ENCODE measurements at places on chromosomes 1 and 21. TPM values are rescaled to one million over a fixed set of nuclear protein-coding genes. Genes with fewer than 3 reads are reported as not detected.

- H3K27ac ChIP-seq = no peak overlapping the region
- peaks cover 8% of the 10 kb centered on the region for H3K4me1 ChIP-seq
- DNase-seq = no peak
- no peaks in the 10 kb centered on the region for H3K27me3 ChIP-seq
Observed at GRCh38 chr1:173530795-173531693, 53.9 kb downstream of the PRDX6 start.

GRCh38 chr1:85888921-85889320, 180.7 kb upstream of the ZNHIT6 start:
- no peak for DNase-seq
- H3K36me3 ChIP-seq = no peaks in the 10 kb centered on the region
- H3K4me3 ChIP-seq = no peak overlapping the region
- no peak overlapping the region for H3K27ac ChIP-seq
- no peaks in the 10 kb centered on the region for H3K27me3 ChIP-seq

RAP1GAP gene
- 8.0 TPM for total RNA-seq

DNA sequence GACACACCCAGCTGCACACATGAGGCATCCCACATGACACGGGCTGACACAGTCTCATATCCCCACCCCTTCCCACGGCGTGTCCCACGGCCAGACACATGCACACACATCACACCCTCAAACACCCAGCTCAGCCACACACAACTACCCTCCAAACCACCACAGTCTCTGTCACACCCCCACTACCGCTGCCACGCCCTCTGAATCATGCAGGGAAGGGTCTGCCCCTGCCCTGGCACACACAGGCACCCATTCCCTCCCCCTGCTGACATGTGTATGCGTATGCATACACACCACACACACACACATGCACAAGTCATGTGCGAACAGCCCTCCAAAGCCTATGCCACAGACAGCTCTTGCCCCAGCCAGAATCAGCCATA, 22.6 kb downstream of the PODN start:
- no peaks in the 10 kb centered on the region for H3K36me3 ChIP-seq
- H3K4me1 ChIP-seq = peaks cover 3% of the 10 kb centered on the region
- H3K27ac ChIP-seq = no peak overlapping the region
- no peak overlapping the region for H3K4me3 ChIP-seq

TNFRSF4 gene
- 0.87 TPM for total RNA-seq

RGS21 gene
- total RNA-seq = not detected

DNA sequence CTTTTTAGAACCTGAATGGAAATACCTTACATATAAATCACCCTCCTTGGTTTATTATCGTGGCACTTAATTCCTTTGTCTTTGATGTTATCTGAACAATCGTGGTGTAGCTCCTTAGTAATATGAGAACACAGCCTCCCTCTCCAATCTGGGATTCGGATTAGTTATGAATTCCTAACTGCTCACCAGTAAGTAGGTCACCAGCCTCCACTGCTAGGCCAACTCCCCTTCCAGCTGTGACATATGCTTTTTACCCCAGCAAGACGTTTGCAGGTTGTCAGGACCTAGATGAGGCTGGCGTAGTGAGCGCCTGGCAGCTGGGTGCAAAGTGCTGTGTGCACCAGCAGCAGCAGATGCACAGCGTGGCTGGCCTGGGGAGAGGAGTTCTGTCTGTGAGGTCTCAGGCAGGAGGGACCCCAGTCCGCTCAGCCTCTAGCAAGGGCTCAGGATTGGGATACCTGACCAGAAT, 38.2 kb downstream of the NTPCR start:
- no peak for DNase-seq
- peaks cover 9% of the 10 kb centered on the region for H3K4me1 ChIP-seq
- no peak overlapping the region for H3K4me3 ChIP-seq
- no peaks in the 10 kb centered on the region for H3K27me3 ChIP-seq

DNA sequence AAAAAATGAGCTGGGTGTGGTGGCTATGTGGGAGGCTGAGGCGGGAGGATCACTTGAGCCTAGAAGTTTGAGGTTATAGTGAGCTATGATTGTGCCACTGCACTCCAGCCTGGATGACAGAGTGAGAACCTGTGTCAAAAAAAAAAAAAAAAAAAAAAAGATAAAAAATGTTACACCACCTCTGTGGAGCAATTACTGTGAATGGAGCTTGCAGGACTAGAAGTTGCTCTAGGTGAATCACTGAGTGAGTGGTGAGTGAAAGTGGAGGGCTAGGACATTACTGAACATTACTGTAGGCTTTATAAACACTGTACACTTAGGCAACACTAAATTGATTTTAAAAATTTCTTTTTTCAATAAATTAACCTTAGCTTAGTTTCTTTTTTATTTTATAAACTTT, 21.9 kb downstream of the TLCD4 start:
- H3K4me3 ChIP-seq = no peak overlapping the region
- no peak overlapping the region for H3K27ac ChIP-seq
- H3K4me1 ChIP-seq = no peaks in the 10 kb centered on the region
- no peaks in the 10 kb centered on the region for H3K27me3 ChIP-seq

L1TD1 gene
- total RNA-seq = 9.1 TPM

DNAJC6 gene
- total RNA-seq = 7.3 TPM

GRCh38 chr1:192343344-192343743, 26.6 kb downstream of the RGS21 start:
- H3K4me1 ChIP-seq = no peaks in the 10 kb centered on the region
- H3K4me3 ChIP-seq = no peak overlapping the region
- no peaks in the 10 kb centered on the region for H3K27me3 ChIP-seq
- H3K27ac ChIP-seq = no peak overlapping the region
- DNase-seq = no peak

DNA sequence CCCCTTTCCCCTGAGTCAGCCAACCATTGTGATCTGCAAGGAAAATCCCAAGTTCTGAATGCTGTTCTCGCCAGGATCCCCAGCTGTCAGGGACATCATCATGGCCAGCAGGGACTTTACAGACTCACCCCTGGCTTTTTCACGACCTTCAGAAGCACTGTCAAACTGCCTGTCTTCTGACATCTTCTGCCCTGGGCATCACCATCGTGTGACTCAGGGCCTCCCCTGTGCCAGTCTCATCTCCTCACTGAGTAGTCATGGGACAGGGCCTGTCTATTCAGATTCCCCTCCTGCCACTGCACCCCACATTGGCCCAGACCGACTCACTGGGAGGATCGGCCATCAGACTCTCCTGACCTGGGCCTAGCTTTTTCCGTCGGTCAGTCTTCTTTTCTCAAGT, 72.5 kb upstream of the VAMP3 start:
- no peaks in the 10 kb centered on the region for H3K4me1 ChIP-seq
- no peaks in the 10 kb centered on the region for H3K36me3 ChIP-seq
- no peak for DNase-seq
- no peak overlapping the region for H3K4me3 ChIP-seq
- no peak overlapping the region for H3K27ac ChIP-seq

APP gene
- total RNA-seq = 390 TPM

GRCh38 chr1:108199781-108200686, at the start of gene SLC25A24:
Gene SLC25A24, minus strand, starts transcription at chr1:108200343. Its CDS starts 205 bp downstream, at chr1:108200138.
- DNase-seq = peak; percentile 84
- H3K36me3 ChIP-seq = no peaks in the 10 kb centered on the region
- H3K4me1 ChIP-seq = no peaks in the 10 kb centered on the region
- peak within 1 kb of the TSS; percentile 93 for H3K27ac ChIP-seq

CEP350 gene
- 177 TPM for total RNA-seq

- DNase-seq = no peak
- H3K4me3 ChIP-seq = no peak overlapping the region
- H3K36me3 ChIP-seq = no peaks in the 10 kb centered on the region
- H3K27me3 ChIP-seq = no peaks in the 10 kb centered on the region
- H3K27ac ChIP-seq = no peak overlapping the region
- peaks cover 21% of the 10 kb centered on the region for H3K4me1 ChIP-seq
Observed at GRCh38 chr1:1986451-1987141, 17.0 kb downstream of the CFAP74 start.

- peak; percentile 59 for DNase-seq
- H3K36me3 ChIP-seq = no peaks in the 10 kb centered on the region
- peak overlapping the region; percentile 3 for H3K27ac ChIP-seq
- no peaks in the 10 kb centered on the region for H3K4me1 ChIP-seq
- H3K4me3 ChIP-seq = no peak overlapping the region
Observed at GRCh38 chr1:173122958-173123852, 72.5 kb upstream of the TNFSF18 start.

- DNase-seq = peak; percentile 64
- H3K36me3 ChIP-seq = no peaks in the 10 kb centered on the region
- peaks cover 26% of the 10 kb centered on the region for H3K4me1 ChIP-seq
- peak overlapping the region; percentile 62 for H3K27ac ChIP-seq
- no peaks in the 10 kb centered on the region for H3K27me3 ChIP-seq
- no peak overlapping the region for H3K4me3 ChIP-seq
Observed at GRCh38 chr1:150621497-150622302, 7.7 kb downstream of the ENSA start.

S100A2 gene
- 1.9 TPM for total RNA-seq

- H3K4me3 ChIP-seq = no peak overlapping the region
- H3K27me3 ChIP-seq = no peaks in the 10 kb centered on the region
- no peaks in the 10 kb centered on the region for H3K36me3 ChIP-seq
- DNase-seq = no peak
- H3K27ac ChIP-seq = no peak overlapping the region
- no peaks in the 10 kb centered on the region for H3K4me1 ChIP-seq
Observed at GRCh38 chr1:18693256-18694098, 62.8 kb downstream of the PAX7 start.

GRCh38 chr1:113226148-113226547, 153.2 kb downstream of the LRIG2 start:
- no peak for DNase-seq
- H3K36me3 ChIP-seq = no peaks in the 10 kb centered on the region
- peak overlapping the region; percentile 59 for H3K27ac ChIP-seq

CCDC181 gene
- total RNA-seq = 14.2 TPM

TSNAX gene
- 31.8 TPM for total RNA-seq

BMP8B gene
- total RNA-seq = 5.6 TPM

DNA sequence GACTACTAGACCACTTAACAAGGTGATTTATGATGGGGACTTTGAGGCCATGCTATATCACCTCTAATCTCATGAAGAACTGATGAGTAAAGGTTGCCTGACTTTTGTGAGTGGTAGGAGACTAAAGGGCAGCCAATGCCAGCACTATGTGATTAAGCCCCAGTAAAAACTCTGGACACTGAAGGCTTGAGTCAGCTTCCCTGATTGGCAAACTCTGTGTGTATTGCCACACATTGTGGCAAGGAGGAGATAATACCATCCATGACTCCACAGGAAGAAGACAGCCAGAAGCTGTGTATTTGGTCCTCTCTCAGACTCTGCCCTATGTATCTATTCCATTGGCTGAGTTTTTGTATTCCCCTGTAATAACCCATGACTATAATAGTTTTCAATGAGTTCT, 413.3 kb upstream of the ZRANB2 start:
- H3K36me3 ChIP-seq = no peaks in the 10 kb centered on the region
- H3K4me1 ChIP-seq = peaks cover 3% of the 10 kb centered on the region
- H3K4me3 ChIP-seq = no peak overlapping the region
- no peaks in the 10 kb centered on the region for H3K27me3 ChIP-seq

DNA sequence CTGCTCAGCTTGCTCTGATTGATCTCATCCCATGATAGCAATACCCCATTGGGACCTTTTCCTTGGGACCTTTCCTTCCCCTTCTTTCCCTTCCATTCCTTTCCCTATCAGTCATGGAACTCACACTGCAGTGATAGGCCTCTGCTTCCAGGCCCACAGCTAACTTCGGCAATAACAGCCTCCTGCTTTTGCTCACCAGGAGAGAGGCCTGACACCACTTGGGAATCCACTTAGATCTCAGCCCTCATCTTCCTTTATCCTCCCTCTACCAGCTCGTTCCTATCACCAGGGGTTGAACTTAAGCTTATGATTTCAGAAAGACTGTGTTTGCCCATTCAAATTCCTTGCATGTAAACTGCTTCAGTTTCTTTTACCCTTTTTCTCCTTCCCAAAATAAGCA, 11.0 kb upstream of the TIPRL start:
- no peak for DNase-seq
- no peaks in the 10 kb centered on the region for H3K27me3 ChIP-seq
- H3K27ac ChIP-seq = no peak overlapping the region

DNA sequence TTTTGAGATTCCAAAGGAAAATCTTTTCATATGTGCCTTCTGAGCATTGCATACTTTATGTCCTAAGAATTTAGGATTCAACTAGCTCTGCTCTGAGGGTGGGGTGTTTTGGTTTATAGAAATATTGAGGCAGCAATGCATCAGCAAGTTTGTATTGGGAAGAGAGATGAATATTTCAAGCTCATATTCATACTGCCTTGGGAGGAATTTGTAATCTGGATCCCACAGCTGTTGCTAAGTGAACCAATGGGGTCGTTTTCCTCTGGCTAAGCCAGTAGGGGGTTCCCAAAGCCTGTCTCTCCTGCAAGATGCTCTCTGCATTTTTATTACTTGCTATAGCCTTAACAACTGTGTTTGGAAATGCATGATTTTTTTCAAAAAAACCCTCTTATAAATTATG, 130.6 kb downstream of the SNX7 start:
- no peaks in the 10 kb centered on the region for H3K4me1 ChIP-seq
- no peak for DNase-seq
- peak overlapping the region; percentile 64 for H3K27ac ChIP-seq
- no peaks in the 10 kb centered on the region for H3K36me3 ChIP-seq

KRTAP12-2 gene
- total RNA-seq = not detected

DNA sequence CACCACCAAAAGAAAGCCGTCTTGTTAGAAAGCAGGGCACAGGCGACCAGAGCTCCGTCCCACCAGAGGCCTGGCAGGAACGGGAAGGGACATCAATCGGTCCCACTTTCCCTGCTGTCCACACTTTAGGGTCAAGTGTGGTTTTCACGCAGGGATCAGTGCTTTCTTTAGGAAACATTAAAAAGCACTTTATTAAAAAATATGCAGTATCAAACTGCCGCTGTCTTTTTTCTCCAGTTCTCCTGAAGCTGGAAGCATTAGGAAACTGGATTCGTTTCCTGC, 437 bp downstream of the IFNLR1 start:
- no peak for DNase-seq
- peak overlapping the region; percentile 63 for H3K4me3 ChIP-seq
- H3K27ac ChIP-seq = no peak overlapping the region

KCNK1 gene
- 1.8 TPM for total RNA-seq

- H3K36me3 ChIP-seq = no peaks in the 10 kb centered on the region
- DNase-seq = no peak
- no peaks in the 10 kb centered on the region for H3K4me1 ChIP-seq
- H3K27ac ChIP-seq = no peak overlapping the region
Observed at GRCh38 chr1:88802950-88803349, 88.4 kb downstream of the GTF2B start.

TARS2 gene
- total RNA-seq = 39.7 TPM

PLA2G2C gene
- 0.31 TPM for total RNA-seq

- DNase-seq = no peak
- peaks cover 11% of the 10 kb centered on the region for H3K4me1 ChIP-seq
- H3K36me3 ChIP-seq = no peaks in the 10 kb centered on the region
- no peaks in the 10 kb centered on the region for H3K27me3 ChIP-seq
Observed at GRCh38 chr1:116388122-116388521, 15.1 kb downstream of the ATP1A1 start.

DNA sequence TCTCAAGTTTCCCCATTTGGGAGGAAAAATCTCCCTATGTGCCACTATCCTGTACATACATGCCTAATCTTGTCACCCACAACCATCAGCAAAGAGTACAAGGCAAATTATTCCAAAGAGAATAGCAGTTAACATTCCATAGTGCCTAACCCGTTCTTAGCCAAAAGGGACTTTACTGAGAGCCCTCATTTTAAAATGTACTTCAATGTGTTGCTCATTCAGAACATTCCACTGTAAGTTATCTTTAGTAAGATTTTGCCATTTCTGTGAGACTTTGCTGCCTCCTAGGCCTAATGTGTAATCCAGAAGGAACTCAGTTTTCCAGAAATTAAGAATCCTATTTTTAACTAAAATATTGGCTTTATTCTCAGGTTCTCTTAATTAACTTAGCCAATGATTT, 11.3 kb upstream of the MRPL55 start:
- H3K36me3 ChIP-seq = no peaks in the 10 kb centered on the region
- H3K4me3 ChIP-seq = no peak overlapping the region
- no peak overlapping the region for H3K27ac ChIP-seq
- H3K4me1 ChIP-seq = no peaks in the 10 kb centered on the region

Measured in testis (tissue), 5 donors.